ENCODE measurements at places on chromosomes 2 and 18. TPM values are rescaled to one million over a fixed set of nuclear protein-coding genes. Genes with fewer than 3 reads are reported as not detected.

Gene CDH20
- 1.6 TPM for total RNA-seq

- H3K27ac ChIP-seq: no peak overlapping the region
- no peaks in the 10 kb centered on the region for H3K4me1 ChIP-seq
- H3K4me3 ChIP-seq: no peak overlapping the region
- no peaks in the 10 kb centered on the region for H3K36me3 ChIP-seq
Observed at GRCh38 chr18:47747260-47747795, 183.1 kb downstream of the SMAD2 start.

DNA sequence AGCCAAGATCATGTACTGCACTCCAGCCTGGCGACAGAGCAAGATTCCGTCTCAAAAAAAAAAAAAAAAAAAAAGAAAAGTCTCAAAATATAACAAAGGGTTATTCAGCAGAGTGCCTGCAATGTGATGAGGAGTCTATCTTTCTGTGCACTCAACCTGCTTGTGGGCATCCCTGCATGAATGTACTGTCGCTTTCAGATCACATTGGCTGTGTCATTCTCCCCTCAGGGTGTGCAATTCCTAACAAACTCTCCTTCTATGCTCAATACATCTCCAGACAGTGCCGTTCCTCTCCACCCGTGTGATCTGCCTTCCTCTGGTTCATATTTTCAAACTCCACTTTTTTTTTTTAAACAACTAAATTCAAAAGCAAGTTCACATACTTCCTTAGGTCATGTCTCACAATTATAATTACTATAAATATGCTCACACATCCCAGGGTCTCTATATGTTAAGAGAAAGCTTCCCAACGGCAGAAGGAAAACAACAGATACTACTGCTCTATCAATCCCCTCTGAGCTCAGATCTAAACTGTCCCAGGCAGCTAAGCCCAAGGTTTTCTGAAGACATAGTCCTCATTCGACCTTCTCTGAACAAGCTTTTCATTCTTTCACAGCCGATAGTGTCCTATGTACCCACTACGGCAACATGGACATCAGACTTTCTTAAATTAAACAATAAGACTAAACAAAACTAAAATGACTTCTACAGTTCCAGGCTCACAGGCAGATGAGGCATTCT is 35.2 kb downstream of the PTMA start:
- peaks cover 7% of the 10 kb centered on the region for H3K4me1 ChIP-seq
- peaks cover 5% of the 10 kb centered on the region for H3K36me3 ChIP-seq
- no peak for DNase-seq

GRCh38 chr2:197152451-197153228 is 157.9 kb downstream of the ANKRD44 start:
- DNase-seq: no peak
- H3K27me3 ChIP-seq: no peaks in the 10 kb centered on the region
- peaks cover 7% of the 10 kb centered on the region for H3K4me1 ChIP-seq
- no peaks in the 10 kb centered on the region for H3K36me3 ChIP-seq
- no peak overlapping the region for H3K27ac ChIP-seq

DNA sequence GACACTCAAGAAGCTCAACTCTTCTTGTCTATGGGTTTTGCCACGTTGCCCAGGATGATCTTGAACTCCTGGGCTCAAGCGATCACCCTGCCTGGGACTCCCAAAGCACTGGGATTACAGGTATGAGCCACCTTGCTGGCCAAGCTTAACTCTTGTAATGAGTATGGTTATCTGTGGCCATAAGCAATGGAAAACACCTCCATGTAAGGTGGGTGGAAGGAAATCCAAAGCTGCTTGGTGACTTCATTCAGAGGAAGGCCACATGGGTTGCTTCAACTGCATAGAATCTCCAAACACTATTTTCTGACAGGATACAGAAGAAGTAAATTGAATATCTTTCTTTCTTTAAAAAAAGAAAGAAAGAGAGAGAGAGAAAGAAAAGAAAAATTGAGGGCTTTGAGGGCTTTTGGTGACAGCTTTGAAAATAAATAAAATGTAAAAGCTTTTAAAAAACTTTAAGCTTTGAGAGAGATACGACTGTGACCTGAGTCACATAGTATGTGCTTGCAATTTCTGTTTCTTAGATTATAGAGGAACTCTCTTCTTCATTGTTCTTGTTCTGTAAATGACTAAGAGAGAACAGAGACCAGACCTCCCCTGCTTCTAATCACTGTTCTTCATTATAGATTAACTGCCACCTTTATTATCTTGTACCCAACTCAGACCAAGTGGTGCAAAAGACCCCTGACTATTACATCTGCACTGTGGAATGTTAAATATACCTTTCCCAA is 123.1 kb upstream of the NDUFV2 start:
- no peak overlapping the region for H3K27ac ChIP-seq
- DNase-seq: no peak
- H3K27me3 ChIP-seq: no peaks in the 10 kb centered on the region
- H3K4me3 ChIP-seq: no peak overlapping the region
- H3K36me3 ChIP-seq: no peaks in the 10 kb centered on the region
- H3K4me1 ChIP-seq: peaks cover 32% of the 10 kb centered on the region

DNA sequence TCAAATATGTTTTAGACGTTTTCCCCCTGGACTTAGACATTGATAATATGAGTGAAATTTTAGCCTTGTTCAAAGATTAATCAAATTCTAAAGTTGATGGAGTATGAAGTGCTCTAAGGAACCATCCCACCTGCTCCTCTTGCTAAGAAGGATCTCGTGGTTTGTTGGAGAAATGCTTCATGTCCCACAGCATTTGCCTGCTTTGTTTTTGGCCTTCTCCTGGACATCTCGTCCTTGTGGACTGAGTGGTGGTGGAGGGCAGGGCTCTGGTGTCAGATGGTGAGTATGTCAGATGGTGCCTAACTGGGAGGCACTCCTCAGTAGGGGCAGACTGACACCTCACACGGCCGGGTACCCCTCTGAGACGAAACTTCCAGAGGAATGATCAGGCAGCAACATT is 39.7 kb upstream of the KCNE4 start:
- DNase-seq: no peak
- H3K4me1 ChIP-seq: no peaks in the 10 kb centered on the region
- no peaks in the 10 kb centered on the region for H3K36me3 ChIP-seq
- H3K4me3 ChIP-seq: no peak overlapping the region

DNA sequence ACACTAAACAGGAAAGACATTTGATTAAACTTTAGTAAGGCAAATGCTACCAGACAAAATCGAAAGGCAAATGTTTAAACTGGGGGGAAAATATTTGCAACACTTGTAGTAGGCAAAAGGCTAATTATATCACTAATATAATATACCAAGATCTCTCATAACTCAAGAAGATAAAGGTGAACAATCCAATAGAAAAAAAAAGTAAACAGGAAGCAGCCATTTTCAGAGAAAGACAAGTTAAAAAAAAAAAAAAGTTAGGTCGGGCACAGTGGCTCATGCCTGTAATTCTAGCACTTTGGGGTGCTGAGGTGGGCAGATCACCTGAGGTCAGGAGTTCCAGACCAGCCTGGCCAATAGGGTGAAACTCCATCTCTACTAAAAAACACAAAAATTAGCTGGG is 4.4 kb upstream of the ACTG2 start:
- DNase-seq: no peak
- peaks cover 6% of the 10 kb centered on the region for H3K4me1 ChIP-seq
- no peak overlapping the region for H3K4me3 ChIP-seq
- H3K27me3 ChIP-seq: peaks cover 11% of the 10 kb centered on the region

DNA sequence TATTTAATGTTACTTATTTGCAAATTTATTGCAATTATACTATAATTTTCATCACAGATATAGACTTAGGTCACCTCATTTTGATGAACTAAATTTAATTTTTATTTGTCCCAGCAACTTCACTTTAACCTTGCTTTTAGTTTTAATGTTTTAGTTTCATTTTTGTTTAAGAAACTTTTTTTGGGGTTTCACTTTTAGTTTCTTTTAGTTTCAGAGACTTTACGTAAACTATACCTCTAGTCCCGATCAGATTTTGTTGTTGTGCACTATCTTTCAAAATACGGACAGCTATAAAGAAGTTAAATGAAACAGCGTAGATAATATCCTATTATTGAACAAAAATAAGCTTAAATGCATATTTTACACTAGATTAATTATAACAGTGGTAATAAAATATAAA is 460.5 kb downstream of the ERBB4 start:
- no peaks in the 10 kb centered on the region for H3K4me1 ChIP-seq
- H3K4me3 ChIP-seq: no peak overlapping the region
- DNase-seq: no peak
- no peak overlapping the region for H3K27ac ChIP-seq
- H3K36me3 ChIP-seq: no peaks in the 10 kb centered on the region
- H3K27me3 ChIP-seq: no peaks in the 10 kb centered on the region

DNA sequence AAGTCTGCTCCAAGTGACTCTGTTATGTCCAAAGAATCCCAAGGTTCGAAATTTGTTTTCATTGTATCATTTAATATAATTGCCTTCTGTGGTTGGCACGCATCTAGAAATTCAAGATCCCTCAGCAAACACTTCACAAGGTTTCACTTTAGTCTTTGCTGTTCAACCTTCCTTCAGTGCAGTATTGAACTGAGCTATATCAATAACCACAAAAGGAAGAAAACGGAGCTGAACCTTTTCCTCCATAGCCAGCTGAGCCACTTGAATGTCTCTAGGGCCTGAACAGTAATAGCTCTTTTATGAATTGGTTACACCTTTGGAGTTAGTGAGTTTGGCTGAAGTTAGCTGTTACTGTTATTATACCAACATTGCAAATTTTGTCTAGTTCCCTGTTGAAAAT is 357.7 kb upstream of the HNRNPA3 start:
- peaks cover 11% of the 10 kb centered on the region for H3K27me3 ChIP-seq
- no peak overlapping the region for H3K27ac ChIP-seq
- no peak overlapping the region for H3K4me3 ChIP-seq
- peaks cover 1% of the 10 kb centered on the region for H3K4me1 ChIP-seq
- DNase-seq: no peak

- no peak overlapping the region for H3K27ac ChIP-seq
- H3K36me3 ChIP-seq: no peaks in the 10 kb centered on the region
- peaks cover 10% of the 10 kb centered on the region for H3K4me1 ChIP-seq
- no peaks in the 10 kb centered on the region for H3K27me3 ChIP-seq
Observed at GRCh38 chr18:9419956-9420631, 55.2 kb upstream of the RALBP1 start.

- no peaks in the 10 kb centered on the region for H3K27me3 ChIP-seq
- H3K4me1 ChIP-seq: peaks cover 12% of the 10 kb centered on the region
- no peak overlapping the region for H3K4me3 ChIP-seq
- H3K27ac ChIP-seq: no peak overlapping the region
- H3K36me3 ChIP-seq: no peaks in the 10 kb centered on the region
- no peak for DNase-seq
Observed at GRCh38 chr2:225893151-225893550, 493.6 kb downstream of the NYAP2 start.
